Testis (tissue), 5 donors: ENCODE measurements at places on chromosomes 12 and 14.

- DNase-seq: no peak
Observed at GRCh38 chr12:54341378-54342300, 16.7 kb downstream of the COPZ1 start.

DNA sequence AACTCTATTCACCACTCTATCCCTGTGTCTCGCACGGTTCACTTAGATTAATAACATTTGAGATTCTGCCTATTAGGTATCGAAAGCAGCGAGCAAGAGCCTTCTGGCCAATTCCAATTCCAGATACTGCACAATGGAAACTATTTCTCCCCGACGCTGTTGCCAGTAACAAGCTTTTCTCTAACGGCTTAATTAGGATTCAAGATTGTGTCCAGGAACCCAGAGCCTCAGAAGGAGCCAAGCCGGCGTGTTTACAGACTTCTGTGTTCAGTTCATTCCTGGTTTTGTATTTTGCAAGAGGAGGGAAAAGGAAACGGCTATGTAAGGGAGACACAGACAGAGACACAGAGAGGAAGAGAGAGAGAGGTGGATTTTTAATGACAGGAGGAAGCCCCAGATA lies 185.6 kb downstream of the DICER1 start:
- DNase-seq: peak; percentile 77

GRCh38 chr14:103889313-103890051 lies 38.8 kb upstream of the TDRD9 start:
- peak; percentile 26 for DNase-seq

- no peak for DNase-seq
Observed at GRCh38 chr14:54638135-54638446, 71.2 kb downstream of the SAMD4A start.

- peak; percentile 90 for DNase-seq
Observed at GRCh38 chr12:54988402-54989054, 4.0 kb upstream of the TESPA1 start.

DNA sequence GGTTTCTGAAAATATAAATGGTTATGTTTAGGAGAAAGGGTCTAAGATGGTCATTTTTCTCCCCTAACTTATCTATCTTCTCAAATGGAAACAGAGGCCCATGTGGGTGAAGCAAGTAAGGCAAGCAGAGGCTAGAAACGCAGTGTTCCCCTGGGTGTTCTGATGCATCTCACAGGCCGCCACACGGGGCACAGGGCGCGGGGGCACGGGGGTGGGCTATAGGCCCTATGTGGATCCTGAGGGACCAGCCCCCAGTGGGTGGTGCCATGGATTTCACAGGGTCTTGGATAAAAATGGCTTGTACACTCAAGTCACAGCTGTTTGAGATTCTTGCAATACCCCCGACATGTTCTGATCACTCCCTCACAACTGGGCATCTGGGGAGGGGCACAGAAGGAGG lies 17.7 kb downstream of the ACTN1 start:
- no peak for DNase-seq

GRCh38 chr14:22472935-22473854 lies 115.8 kb downstream of the DAD1 start:
- DNase-seq: peak; percentile 58

GRCh38 chr14:94011795-94012194 lies 14.3 kb upstream of the OTUB2 start:
- DNase-seq: no peak

GRCh38 chr12:123142921-123143735 lies 7.8 kb downstream of the PITPNM2 start:
- DNase-seq: no peak

DNA sequence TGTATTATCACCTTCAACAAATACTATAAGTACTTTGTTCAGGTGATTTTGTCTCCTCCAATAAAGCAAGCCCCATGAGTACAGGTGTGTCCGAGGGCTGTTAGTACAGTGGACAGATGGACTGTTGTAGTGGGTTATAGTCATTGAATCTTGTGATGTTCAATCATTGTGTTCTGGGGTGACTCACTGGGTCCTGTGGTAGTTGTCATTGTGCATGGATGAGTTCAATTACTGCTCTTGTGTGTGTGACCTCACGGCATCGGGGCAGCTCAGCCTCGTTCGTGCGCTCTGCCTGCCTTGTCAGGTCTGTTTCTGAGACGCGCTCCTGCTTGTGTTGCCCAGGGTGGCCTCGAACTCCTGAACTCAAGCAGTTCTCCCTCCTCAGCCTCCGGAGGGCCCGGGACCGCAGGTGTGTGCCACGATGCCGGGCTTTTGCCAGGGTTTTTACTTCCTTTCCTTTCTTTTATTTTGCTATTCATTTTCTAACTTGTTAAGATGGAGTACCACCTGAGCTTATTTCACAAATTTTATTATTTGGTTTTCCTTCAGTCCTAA lies 72.2 kb downstream of the DDX51 start:
- DNase-seq: peak; percentile 10

DNA sequence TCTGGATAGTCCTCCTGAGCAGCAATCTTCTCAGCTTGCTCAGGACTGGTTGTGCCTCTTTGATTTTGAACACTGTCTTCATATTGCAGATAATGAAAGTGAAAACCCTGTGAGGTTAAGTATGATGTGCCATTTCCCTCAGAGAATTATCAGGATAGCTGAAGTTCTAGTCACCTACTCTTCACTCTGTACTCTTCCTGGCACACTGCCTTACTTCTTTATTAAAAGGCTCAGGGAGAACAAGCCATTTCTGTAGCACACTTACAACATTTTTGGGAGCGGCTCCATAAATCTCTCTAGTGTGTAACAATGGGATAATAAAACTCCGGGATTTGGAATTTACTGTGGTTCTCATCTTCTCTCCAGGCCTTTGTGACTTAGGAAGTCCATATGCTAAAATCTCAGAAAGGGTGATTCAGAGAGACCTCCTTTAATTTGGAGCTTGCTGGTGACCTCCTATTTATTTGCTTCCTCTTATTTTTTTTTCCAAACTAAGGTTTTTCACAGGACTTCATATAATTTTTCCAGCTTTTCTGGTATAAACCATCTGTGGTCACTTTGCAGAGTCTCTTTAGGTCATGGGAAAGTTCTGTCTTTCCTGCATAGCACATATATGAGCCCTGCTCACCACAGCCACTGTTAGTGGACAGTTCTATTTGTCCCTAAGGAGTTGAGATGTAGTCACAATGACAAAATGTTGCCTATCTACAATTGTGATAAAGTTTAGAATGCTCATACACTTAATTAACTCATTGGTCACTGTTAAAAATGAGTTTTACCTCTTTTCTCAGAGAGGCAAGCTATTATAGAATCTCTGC lies 53.5 kb upstream of the LDHB start:
- DNase-seq: no peak

GRCh38 chr12:122086641-122087285 lies 8.2 kb downstream of the MLXIP start:
- no peak for DNase-seq

DNA sequence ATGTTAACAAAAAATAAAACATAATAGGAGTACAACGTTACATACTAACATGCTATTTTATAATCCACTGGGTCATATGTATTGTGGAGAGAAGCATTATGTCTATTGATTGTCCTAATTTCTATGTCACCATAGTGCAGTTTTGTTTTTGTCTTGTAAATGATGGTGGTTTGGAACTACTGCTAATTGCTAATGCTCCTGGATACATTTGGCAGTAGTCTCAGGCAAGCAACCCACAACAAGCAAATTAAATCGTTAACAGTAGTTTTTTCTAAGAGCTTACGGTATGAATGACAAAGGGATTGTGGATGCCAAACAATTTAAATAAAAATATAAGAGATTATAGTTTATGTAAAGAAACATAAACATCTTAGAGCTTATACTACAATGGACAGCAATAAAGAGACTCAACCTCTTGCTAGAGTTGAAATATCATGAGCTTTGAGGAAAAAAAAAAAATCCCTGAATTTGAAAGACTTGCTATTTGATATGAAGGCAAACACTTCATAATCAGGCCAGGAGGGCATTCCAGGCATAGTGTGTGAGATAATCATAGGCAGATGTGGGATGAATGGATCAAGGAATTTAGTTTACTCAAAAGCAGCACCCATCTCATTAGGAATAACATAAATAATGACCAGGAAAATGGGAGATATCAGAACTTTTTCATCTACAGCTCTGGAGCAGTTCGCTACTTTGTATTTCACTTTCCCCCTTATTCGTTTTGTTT lies 181.3 kb downstream of the CCDC59 start:
- no peak for DNase-seq

GRCh38 chr12:30687265-30687986 lies 8.2 kb downstream of the IPO8 start:
- no peak for DNase-seq

- no peak for DNase-seq
Observed at GRCh38 chr14:73014105-73014504, 12.8 kb downstream of the ZFYVE1 start.

DNA sequence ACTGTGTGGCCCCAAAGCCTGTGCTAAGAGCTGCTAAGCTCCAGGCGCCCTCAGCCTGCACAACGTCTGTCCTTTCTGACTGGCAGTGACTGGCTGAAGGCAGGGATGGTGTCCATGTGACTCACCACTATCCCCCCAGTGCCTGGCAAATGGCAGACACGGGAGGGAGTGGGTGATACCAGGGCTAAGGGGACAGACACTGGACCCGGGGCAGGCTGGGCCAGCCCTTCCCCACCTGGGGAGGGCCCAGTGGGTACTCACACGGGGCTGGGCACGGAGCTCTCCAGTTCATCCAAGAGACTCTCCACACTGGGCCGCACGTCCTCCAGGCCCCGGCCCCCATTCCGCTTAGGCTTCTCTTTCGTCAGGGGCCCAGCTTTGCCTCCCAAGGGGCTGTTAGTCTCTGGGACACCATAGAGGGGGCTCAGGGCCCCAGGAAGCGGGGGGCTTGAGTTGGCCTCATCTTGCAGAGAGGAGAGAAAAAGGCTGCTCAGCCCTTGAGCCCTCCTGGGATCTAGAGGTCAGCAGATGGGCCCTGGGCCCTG lies 21.4 kb upstream of the RPLP0 start:
- no peak for DNase-seq

- DNase-seq: no peak
Observed at GRCh38 chr12:26721800-26722199, 111.2 kb downstream of the ITPR2 start.

DNA sequence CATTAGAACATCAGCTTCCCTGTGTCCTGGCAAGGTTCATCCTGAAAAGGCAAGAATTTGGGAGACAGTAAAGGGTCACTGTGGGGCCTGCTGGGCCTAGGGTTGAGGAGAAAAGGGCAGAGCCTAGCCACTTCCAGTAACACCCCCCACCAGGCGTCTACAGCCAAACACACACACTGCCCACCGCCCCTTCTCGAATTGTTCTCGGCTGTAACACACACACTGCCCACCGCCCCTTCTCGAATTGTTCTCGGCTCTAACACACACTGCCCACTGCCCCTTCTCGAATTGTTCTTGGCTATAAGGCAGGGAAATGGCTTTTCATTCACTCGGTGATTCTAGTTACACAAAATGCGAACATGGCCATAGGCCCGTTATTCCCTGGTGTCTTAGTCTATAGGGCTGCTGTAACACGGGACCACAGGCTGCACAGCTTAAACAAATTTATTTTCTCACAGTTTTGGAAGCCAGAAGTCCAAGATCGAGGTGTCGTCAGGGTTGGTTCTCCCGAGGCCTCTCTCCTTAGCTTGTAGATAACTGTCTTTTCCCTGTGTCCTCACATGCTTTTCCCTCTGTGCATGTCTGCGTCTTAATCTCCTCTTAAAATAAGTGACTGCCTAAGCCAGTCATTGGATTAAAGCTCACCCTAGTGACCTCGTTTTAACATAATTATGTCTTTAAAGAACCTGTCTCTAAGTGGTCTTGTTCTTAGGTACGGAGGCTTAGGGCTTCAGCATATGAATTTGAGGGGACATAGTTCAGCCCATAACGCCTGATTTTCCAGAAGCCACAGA lies 171.0 kb downstream of the ADGRD1 start:
- no peak for DNase-seq

DNA sequence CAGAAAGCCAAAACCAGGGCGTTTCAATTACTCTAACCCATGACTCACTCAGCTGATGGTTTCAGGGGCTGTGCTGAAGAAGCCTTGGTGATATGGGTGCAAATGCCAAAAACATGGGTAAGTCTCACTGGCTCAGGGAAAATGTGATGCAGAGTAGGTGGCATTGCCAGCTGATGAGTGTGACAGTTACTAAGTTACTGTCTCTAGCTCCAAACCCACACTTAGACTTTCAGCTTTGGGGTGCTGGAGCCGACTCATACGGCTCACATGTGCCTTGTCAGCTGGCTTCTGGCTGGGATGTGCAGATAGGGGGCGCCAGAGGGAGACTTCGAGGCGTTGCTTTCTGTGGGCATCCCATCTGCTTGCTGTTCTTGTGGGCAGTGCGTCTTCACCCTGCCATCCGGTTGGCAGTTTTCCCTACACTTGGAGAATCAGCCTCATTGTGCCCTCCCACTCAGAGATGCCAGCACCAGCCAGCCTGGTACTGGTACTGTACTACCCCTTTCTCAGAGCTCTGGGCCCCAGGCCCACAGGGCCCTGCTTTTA lies 11.1 kb upstream of the KRT7 start:
- peak; percentile 67 for DNase-seq

DNA sequence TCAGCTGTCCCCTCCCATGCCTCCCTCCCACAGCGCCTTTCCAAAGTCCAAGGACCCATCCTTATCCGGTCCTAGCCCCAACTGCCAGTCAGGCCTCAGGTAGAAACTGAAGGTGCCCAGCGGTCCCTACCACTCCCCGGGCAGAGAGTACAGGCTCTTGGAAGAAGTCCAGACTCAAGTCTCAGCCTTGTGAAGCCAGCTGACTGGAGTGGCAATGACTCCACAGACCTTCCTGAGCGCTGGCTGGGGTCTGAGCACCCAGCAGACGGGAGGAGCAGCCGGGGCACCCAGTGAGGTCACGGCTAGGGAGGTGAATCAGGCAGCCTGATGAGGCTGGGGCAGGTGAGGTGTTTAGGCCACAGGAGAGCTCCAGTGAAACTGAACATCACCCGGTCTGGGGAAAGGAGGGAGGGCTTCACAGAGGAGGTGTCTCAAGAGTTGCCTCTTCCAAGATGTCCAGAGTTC lies 60.0 kb downstream of the ITPK1 start:
- DNase-seq: no peak

- no peak for DNase-seq
Observed at GRCh38 chr12:10247436-10248058, 34.9 kb downstream of the GABARAPL1 start.
